LNCaP clone FGC (cell line): ENCODE measurements at places on chromosomes 5 and 9.
A peak's percentile ranks its signal among the peaks of the same experiment; 100 is the strongest.

DNA sequence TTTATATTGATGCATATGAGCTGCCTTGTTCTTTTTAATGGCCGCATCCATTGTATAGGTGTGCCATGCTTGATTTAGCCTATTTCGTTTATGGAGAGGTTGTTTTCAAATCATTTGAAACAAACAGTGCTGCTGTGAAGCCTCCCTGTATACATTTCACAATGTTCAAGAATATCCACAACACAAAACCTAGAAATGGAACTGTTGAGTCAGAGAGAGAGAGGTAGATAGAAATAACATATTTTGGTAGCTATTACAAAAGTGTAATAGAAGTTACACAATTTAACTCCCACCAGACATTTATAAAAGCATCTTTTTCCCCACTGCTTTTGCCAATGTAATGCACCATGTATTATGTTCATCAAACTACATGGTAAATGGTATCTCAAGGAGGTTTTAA is 82.0 kb downstream of the FRMD3 start:
- DNase-seq, result no peak

DNA sequence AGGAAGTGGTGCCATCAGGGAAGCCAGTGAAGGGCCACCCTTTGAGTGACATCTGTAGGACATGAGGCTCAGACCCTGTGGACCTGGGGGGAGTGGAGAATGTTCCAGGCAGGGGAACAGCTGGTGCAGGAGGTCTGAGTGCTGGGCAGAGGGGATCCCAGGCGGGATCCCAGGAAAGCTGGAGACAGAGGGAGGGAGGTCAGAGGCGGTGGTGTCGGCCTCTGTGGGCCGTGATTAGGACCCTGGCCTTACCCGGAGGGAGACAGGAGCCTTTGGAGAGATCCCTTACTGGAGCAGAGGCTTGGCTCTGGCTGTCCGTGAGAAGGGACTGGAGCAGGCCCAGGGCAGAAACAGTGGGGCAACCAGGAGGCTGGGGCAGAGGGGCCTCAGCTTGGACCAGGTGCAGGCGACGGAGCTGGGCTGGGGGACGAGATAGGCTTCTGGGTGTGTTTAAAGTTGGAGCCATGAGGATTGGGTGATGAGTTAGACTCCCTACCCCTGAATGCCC is 12.1 kb upstream of the GRHPR start:
- no peak for DNase-seq

DNA sequence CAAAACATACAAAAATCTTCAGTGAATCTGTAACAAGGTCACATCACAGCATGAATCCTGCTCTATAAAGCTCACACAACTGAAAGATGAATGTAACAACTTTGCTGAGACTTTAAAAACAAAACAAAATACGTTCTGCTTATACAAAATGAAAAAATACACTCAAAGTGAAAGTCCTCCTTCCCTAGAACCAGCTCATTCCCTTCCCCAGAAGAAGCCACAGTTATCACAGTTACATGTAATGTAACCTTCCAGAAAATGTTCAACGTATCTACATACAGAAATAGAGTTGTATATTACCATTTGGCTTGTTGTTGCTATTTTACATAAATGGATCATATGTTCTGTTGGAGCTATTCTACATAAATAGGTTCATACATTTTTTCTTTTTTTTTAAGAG is 2.6 kb downstream of the AUH start:
- no peak for DNase-seq

DNA sequence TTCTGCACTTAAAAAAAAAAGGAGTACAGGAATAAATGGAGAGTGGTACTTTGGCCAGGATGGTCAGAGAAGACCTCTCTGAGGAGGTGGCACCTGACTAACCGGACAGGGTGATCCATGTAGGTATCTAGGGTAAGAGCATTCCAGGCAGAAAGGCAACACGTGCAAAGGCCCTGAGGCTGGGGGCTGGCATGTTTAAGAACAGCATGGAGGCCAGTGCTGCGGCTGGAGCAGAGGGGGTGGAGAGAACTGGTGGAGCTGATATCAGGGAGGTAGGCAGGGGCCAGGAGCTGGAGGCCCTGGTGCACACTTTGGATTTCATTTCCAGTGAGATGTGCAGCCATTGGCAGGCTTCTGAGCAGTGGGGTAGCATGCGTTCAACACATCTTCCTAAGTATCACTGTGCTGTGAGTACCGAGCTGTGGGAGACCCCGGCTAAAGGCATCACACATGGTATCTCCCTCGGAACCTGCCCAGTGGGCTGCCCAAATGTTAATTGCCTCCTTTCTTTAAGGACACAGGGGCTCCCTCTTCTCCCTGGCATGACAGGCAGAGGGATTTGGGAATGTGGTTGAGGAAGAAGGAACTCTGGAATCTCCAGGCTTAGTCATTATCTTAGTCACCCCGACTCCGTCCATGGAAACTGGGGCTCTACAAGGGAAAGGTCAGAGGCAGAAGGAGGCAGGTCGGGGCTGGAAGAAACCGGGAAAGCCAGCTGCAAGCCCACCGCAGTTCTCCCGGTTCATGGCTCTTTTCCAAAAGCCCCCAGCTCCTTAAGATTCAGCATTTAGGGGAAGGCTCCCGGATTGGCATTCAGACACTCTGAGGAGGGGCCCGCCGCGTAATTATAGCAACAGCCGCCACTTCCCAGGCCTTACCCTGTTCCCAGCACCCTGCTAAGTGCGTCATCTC is 18.6 kb downstream of the SLC6A7 start:
- no peak for DNase-seq

DNA sequence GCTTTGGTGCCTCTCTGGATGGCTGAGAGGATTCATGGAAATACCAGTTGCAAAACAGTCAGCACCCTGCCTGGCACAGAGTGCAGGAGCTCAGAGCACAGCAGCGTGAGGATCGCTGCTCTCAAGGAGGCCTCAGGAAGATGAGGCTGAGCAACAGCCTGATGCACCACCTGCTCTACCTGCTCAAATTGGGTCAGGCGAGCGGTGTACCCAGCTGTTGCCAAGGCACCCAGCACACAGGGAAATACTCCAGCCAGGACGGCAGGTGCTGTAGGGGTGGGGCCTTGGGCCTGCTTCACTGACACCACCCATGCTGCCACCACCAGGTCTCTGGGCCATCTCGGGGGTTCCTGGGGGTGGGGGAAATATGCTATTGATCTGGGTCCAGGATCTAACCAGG is 4.3 kb downstream of the EEIG1 start:
- DNase-seq, result no peak

DNA sequence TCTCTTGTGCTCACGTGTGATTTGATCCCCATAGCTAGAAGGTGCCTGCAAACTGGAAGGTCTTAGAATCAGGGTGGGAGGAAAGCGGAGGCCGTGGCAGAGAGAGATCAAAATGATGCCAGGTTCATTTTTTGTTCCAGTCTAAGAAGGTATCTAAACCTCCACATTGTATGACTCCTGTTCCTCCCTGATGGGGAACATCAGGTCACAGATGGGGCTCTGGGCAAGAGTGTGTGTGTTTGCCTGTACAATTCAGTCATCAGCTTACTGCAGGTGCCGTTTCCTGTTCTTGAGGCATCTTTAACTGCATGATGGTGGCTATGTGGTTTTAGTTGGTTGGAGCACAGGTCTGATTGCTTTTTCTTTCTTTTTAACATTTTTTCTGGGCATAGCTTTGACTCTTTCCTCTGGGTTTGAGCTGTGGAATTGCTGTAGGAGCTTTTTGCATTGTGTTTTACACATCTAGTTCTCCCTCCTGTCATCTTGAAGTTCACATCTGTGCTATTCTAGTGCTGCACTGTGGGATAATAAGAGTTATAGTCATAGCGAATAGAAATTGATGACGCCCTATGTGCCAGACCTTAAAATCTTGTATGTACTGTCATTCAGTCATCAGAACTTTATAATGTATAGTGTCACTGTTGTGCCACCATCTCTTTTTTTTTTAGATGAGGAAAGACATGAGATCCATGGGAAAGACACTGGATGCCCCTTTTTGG is 30.8 kb downstream of the ARHGAP26 start:
- no peak for DNase-seq

DNA sequence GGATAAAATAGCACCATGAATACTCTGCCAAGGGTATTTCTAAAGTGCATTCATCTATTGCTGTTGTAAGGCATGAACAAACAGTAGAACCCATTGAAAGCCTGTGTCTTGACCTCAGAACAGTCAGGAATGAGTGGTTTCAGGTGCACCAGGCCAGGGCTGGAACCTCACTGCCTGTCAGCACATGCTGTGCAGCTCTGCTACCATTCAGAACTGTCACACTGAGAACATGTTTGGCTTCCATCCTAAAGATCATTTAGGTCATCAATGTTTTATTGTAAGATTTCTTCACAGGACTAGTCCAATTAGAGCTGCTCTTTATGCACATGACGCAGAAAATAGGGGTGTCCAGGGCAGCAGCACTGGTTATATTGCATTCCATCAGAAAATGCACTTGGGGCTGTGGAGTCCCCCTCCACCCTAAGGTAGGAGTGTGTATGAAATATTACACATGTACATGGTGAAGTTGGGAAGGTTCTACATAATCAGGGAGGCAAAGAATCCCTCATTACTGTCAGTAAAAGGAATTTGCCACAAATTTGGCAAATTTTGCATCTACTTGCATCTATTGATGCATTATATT is 408.0 kb downstream of the CTNND2 start:
- DNase-seq, result no peak

GRCh38 chr5:154989626-154990025 is 23.9 kb upstream of the KIF4B start:
- no peak for DNase-seq

DNA sequence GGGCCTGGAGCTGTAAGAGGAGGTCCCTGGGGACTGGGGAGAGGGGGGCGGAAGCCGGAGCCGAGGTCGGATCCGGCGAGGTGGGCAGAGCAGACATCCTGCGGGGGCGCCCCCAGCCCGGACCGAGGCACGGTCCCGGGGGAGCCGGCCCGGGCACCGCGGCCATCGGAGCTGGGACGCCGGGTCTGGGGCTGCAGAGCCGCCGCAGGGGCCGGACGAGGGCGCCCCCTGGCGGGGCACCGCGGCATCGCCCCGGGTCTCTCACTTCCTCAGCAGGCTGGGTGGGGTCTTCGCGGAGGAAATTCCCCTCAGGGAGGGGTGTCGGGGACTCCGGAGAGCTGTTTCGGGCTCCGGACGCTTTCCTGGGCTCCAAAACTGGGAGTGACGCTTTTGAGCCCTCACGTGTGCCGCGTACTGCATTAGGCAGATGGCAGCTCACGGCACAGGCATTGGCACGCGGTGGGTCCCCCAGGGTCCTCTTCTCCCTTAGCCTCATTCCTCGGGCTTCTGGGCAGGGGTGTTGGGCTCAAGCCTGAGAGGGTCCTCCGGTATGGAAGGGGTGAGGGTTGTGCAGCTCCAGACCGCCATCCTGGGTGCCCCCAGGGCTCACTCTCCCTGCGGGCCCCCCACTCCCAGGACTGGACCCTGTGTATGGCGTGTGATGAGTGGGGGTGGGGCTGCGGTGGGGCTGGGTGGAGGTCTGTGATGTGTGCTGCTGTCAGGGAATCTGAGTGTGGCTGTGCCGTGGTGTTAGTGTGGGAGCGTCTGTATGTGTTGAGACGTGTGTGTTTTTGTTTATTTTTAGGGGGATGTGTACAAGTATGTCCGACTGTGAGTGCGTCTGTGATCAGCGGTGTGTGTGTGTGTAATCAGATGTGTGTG is 29.6 kb downstream of the LHX2 start:
- no peak for DNase-seq

- no peak for DNase-seq
Measured at GRCh38 chr9:24045150-24045549, 219.1 kb upstream of the ELAVL2 start.

- DNase-seq, result peak; percentile 42
Measured at GRCh38 chr5:104540448-104540847, 977.9 kb upstream of the NUDT12 start.

GRCh38 chr5:96816411-96816939 is 8.7 kb upstream of the ERAP1 start:
- DNase-seq, result no peak

DNA sequence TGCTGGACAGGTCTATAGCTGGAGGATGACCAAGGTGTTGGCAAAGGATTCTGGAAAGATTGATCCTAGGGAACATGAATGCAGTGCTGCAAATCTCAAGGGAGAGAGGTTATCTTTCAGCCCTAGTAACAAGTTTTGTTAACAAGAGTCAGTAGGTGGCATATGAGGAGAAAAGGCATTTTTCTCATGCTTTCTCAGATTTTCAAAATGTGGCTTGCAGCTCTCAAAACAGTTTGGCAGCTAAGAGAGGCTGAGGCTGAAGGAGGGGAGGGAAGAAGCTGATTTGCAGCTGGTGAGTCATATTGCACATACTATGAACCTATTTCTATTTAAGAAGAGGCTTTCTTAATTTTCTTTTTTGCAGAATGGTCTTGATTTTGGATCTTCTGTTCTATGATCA is 64.3 kb upstream of the PCA3 start:
- DNase-seq, result no peak

- no peak for DNase-seq
Measured at GRCh38 chr5:76813982-76814562, 4.8 kb upstream of the F2RL1 start.
